ENCODE measurements at places on chromosomes 12 and 14. TPM values are rescaled to one million over a fixed set of nuclear protein-coding genes. Genes with fewer than 3 reads are reported as not detected.

DNA sequence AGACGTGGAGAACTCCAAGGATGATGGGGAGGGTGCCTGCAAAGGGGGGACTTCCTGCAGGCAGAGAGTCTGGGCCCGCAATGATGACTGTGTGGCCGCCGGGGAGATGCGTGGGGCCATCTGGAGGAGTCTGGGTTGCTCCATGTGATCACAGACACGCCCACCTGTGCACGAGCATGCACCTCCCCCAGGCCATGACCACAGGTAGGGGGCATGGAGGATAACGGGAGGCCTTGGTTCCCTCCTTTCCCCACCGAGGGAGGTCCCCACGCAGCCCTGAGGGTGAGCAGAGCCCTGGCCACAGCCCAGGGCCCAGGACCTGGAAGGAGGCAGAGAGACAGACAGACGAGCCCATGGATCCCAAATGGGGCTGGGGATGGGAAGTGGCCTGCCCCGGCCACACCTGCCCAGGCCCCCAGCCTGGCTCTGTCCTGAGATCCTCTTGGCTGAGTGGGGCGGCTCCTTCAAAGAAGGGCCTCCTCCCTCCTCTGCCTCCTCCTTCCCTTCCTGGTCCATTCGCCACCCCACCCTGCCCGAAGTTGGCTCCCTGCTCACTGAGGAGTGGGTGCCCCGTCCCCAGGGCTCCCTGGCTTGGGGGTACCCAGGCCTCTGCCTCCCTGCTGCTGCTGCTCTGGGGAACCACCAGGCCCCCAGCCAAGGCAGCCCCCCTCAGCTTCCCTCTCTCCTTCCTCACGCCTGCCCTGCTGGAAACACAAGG, 138.2 kb downstream of the CALM1 start:
- DNase-seq = no peak

DNA sequence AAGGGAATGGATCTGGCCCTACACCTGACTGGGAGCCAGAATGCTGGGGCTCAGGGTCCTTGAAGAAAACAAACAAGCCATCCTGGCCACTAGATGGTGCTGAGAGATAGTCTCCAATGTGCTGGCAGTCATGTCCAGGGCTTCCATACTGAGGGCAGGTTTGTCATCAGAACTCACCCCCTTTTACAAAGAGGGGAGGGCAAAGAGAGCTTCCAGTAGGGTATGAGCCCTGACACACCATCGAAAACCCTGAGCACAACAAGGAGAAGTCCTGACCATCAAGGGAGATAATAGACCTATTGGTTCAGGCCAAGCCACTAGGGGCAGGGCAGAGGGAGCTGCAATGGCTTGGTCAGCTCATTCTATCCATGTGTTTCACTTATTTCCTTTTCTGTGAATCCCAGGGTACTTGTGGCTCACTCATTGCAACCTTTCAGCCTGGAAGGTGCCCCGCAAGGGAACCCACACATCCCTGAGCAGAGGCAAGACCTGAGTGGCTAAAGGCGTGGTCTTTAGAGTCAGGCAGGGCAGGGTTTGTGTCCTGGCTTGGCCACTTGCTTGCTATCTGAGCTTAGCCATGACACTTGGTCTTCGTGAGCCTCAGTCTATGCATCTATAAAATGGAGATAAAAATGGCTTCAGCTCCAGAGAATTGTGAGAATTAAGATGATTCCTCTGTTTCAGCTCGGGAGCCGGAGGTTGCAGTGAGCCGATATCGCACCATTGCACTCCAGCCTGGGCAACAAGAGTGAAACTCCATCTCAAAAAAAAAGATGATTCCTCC, 6.2 kb upstream of the PLEKHH1 start:
- peak; percentile 30 for DNase-seq

- no peak for DNase-seq
Observed at GRCh38 chr14:54133896-54134295, 177.3 kb upstream of the BMP4 start.

- DNase-seq = no peak
Observed at GRCh38 chr12:53699678-53700025, 23.8 kb upstream of the ATP5MC2 start.

DNA sequence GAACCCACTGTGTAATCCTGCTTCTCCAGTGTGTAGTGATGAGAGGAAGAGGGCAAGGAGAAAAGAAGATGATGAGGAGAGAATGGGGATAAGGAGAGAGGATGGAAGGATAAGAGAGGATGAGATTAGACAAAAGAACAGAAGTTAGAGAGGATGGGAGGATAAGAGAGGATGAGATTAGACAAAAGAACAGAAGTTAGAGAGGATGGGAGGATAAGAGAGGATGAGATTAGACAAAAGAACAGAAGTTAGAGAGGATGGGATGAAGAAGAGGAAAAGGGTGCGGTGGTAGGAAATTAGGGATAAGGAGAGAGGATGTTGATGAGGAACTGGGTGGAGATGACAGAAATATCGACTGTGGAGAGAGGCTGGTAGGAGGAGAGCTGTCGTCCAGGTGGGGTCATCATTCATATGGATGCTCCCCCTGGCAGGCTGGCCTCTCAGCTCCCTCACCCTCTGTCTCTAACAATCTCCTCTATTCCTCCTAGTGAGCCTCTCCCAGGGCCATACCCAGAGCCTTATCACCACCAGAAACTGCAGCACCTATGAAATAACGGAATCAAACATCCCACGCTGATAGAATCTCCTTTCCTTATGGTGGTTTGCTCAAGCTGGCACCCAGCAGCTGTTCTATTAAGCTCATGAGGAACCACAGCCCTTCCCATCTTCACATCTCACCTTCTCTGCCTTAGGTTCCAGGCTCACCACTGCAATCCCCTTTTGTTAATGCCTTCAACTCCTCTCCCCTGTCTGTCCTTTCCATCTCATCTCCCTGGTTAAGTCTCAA, 6.0 kb upstream of the CIROP start:
- DNase-seq = no peak

- DNase-seq = no peak
Observed at GRCh38 chr12:101923045-101923718, 45.8 kb downstream of the DRAM1 start.

DNA sequence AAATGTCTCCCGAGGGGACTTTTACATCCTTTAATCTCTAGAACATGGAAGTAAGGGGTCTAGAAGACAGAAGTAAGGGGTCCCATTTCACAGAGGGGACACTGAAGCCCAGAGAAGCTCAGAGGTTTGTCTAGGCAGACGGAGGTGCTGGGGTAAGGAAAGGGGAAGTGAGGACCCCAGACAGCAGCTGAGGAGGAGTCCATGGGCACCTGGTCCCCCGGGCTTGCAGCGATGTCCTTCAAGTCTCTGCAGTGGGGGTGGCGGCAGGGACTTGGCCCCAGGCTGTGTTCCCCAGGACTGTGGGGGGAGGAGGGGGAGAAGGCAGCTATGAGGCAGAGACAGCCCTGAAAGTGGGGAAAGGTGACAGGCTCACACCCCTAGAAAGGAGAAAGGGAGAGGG, 30.7 kb downstream of the DTX1 start:
- DNase-seq = no peak

Gene PTPRB
- total RNA-seq = 0.93 TPM

- no peak for DNase-seq
Observed at GRCh38 chr12:113680868-113681267, 209.2 kb upstream of the LHX5 start.

- no peak for DNase-seq
Observed at GRCh38 chr12:78118036-78118435, 287.3 kb downstream of the NAV3 start.

DNA sequence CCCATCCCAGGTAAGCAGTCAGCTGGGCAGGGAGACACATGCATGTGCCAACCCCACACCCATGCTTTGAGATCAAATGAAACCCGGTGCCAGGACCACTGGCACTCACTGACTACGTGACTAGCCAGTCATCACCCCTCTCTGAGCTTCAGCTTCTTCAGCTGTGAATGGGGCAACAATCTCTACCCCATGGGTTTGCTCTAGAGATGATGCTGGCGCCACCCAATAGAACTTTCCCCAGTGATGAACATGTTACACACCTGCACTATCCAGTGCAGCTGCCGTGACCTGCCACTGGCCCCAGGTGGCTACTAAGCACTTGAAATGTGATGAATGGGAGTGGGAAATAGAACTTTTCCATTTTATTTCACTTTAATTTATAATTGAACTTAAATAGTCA, 70.3 kb downstream of the PITPNM2 start:
- no peak for DNase-seq

GRCh38 chr14:39430762-39431415, 1.3 kb downstream of the FBXO33 start:
- DNase-seq = no peak

DNA sequence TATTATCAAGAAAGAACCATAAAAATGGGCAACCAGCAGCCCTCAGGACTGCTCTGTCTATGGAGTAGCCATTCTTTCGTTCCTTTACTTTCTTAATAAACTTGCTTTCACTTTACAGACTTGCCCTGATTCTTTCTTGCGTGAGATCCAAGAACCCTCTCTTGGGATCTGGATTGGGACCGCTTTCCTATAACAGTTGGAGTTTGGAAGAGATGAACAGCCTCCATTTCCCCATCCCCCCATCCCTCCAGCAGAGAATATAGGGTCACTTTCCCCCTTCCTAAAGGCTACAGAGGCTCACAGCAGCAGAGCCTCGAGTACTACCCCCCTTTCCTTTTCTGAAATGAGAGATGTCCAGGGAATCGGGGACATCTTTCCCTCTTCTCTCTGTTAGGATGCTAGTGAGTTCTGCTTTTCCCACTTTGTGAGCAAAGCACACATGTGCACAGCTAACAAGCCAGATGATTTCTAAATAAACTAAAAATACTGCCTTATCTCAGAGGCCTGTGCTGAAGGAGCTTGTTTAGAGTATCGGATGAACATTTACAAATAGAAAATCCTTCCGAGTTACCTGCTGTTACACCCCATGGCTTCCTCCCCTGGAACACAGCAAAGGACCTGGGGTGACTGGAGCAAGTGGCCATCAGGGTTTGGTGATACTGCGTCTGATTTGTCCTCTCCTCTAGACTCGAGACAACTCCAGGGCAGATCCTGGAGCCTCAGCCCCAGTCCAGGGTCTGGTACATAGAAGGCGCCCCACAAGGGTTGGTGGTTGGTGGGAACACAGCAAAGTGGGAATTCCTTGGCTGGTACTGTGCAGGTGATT, 144.2 kb downstream of the SLC38A6 start:
- no peak for DNase-seq

- DNase-seq = no peak
Observed at GRCh38 chr14:71913342-71913741, 18.9 kb upstream of the RGS6 start.

Gene ACRBP
- 2.4 TPM for total RNA-seq

Measured in neural crest cell (in vitro differentiated cells).